Tibial nerve (tissue), 4 donors: ENCODE measurements at places on chromosomes 6 and 20.

DNA sequence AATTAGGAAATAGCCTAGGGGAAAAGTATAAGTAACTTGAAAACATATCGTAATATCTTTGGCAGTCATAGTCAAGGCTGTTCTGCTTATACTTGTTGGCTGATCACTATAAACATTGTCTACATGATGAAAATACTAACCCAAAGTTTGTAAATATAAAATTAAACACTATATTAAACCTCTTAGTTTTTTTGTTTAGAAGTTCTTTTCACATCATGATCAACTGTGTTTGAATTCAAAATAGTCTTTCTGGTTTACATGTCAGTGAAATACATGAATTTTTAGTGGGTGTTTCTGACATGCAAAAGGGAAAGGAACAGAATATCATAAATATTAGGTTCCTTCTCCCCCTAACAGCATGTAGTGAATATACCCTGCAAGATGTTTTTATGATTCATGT lies 43.5 kb downstream of the ADGRG6 start:
- no peak for DNase-seq

GRCh38 chr6:75109765-75110164 lies 96.1 kb downstream of the COL12A1 start:
- no peak for DNase-seq

- no peak for DNase-seq
Measured at GRCh38 chr6:145241721-145242120, 493.6 kb downstream of the EPM2A start.

DNA sequence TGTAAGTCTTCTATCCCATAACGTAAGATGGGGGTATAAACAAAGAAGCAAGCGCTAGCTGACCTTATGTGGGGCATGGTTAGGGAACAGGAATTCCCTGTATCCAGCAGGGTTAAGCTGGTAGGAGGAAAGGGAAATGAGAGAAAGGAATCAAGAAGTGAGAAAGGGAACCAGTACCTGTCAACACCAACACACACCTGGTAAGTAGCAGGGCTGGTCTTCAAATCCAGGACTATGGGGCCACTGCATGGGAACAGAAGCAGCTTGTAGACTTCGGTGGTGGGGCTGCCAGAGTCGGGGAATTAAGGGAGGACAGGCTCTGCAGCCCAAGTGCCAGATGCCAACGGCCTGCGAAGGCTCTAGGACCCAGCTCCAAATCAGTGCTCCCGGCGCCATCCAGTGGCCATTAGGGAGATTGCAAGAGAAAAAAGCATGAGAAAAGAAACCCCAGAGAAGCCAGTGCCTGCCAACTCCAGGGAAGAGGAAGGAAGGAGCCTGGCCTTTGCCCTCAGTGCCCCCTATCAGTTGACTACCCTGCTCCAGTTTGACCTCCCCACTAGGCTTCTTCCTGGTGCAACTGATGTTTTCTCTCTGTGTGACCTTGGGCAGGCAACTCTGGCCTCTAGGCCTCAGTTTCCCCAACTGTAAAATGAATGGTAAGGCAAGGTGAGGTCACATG lies 15.8 kb upstream of the RBPJL start:
- peak; percentile 86 for DNase-seq

- DNase-seq, result no peak
Measured at GRCh38 chr6:143271024-143271423, 179.5 kb downstream of the ADAT2 start.

DNA sequence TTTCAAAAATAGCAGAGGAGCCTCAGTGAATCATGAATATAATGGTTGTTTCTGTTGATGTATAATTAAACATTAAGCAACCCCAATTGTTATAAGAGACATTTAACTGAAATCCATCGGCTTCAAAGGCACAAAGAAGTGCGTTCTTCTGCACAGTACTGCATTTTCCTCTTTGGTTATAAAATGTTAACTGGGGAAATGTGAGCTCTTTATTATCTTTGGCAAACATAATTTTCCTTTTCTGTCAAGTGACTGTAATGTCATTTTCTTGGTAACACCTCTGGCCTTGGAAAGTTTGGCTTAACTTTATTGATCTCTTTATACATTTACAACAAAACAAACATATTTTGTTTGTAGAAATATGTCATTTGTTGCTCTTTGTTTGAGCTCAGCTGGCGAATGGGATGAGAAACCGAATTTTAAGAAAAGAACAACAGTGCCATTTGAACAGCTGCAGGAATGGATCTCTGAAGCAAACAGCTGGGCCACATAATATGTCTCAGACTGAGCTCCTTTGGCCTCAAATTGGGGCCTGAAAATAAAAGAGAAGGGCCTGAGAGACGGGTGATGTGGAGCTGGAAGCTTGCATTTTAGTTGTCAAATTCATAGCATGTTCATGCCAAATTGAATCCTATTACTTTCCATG lies 427.0 kb upstream of the SPTLC3 start:
- DNase-seq, result no peak

DNA sequence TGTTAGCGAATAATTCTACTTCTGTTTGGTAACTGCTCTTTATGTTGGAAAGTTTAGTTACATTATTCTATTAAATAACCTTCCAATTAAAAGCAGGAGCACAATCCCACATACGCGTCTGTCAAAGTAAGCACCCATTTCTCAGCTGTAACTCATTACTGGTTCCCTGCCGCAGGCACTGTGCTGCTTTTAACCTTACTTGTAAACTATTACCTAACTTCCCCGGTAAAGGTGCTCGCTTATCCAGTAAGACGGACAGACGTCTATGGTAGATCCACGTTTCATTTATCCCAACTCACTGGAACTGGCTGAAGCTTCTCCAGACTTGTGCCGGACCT lies 529 bp upstream of the ENPP4 start:
- no peak for DNase-seq

DNA sequence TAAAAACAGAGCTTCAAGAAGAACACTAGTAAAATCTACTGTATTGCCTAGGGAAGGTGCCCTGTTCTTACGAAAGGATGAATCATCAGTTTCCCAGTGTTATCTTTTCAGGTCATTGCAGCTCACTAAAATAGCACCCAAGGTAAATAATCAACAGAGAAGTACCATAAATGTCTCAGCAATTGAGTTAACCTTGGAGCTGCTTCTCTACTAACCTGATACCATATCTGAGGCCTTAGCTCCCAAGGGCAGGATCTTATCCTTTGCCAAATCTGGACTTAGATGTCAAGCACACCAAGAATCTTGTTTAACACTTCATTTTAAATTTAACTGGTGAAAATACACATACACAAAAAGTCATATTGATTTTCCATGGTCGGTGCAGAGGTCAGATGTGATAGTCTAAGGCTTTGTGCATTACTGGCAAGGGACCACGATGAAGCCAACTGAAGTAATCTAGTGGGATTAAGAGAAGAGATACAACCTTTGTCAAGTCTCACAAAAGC lies 81.5 kb downstream of the EDN1 start:
- DNase-seq, result no peak

DNA sequence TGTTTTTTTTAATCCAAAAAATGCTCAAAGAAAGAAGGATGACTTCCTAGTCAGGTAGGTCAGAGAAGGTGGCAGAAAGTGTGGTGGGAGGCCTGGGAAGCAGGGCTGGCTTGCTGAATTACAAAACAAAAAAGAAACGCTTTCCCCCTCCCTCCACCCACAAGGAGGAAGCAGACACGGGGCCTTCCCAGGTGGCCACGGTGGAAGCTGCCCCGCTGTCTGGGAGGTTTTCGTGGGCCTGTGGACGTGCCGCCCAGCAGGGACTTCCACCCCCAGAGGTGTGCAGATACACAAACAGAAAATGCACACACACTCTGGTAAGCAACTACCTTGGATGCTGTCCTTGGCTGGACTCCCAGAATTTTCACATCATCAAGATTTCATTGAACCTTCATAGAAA lies 198.2 kb upstream of the CDH4 start:
- no peak for DNase-seq

- DNase-seq, result no peak
Measured at GRCh38 chr6:162154001-162154400, 573.6 kb downstream of the PRKN start.

- DNase-seq, result no peak
Measured at GRCh38 chr6:1622851-1623768, 13.4 kb downstream of the FOXC1 start.

DNA sequence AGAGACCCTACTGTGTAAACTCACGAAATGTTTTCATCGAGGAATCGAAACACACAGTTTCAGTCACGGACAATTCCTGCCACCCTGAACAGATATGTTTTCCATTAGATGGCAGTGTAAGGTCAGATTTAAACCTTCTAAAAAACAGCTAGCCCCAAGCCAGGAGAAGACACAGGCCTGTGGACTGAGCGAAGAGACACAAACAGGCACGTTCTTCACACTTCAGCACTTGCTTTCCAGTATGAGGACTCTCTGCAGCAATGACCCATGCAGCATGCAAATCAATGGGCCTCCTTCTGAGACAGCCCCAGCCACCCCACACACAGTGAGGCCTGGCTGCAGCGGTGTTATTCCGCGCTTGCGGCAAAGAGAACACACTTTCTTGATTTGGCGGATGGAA lies 31.9 kb downstream of the HUS1B start:
- DNase-seq, result no peak

DNA sequence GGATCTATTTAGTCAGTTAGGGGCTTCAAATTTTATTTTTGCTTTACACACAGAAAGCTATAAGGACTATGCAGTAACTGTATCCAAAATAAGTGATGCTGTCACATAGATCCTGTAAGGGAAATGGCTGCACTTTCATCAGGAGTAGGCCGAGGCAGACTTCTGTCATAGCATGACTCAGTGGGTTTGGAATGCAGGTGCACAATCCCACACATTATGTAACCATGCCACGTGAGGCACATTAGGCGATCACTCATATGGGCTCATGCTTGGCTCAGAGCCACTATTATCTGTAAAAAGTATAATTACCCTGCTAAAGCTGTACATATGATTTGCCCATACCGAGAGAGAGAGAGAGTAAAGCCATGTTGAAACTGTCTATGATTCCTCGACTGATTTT lies 1189.4 kb upstream of the EYS start:
- DNase-seq, result no peak

DNA sequence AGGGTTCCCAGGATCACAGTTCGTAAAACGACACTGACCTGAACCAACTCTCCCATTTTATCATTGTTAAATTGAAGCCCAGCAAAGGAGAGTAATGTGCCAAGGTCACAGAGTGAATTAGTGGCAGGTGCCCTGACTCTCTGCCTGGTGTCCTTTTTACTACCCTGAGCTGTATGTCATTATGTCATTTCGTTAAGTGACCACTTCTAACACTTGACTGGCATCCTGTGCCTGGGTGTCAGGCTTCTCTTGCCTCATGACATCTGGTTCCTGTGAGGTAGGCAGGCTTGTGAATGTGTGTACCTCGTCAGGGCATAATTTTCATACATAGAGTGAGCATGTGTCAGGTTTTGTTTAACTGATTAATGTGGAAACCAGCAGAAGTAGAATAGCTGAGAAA lies 48.6 kb downstream of the RALY start:
- DNase-seq, result no peak

DNA sequence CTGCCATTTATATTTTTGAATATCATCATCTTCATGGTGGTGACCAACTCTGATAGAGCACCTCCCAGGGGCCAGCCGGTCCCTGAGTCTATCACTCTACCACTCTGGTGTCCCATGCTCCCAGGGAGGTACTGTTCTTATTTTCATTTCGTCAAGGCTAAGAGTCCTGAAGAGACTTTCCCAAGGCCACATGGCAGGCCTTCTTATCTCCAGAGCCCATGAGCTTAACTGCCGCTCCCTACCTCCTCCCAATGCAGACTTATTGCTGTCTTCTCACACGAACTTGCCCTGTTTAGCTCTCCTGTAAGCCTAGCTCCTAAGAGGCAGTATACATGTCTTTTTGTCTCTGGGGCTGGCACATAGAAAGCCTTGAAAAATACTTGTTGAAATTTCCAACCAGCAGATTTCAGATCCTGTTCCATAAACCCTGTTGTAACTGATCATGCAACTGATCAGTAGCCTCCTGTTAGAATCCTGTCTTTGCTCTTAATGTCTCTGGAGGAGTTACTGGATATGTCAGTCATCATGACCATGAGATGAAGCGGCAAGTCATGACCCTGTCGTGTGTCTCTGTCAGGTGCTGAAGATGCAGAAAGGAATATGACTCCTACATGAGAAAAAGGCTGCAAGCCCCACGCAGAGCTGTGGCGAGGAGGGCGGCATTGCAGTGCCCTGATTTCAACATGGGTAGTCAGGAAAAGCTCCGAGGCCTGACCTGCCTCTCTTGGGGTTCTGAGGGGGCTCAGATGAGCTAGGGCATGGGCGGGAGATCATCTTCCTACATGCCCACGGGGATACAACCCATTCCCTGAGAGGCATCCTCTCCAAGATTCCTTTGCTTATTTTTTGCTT lies 60.0 kb downstream of the TTI1 start:
- no peak for DNase-seq

- no peak for DNase-seq
Measured at GRCh38 chr6:128525406-128525805, 5.0 kb upstream of the PTPRK start.

- peak; percentile 36 for DNase-seq
Measured at GRCh38 chr6:27791182-27791943, 120.8 kb downstream of the OR2B2 start.

DNA sequence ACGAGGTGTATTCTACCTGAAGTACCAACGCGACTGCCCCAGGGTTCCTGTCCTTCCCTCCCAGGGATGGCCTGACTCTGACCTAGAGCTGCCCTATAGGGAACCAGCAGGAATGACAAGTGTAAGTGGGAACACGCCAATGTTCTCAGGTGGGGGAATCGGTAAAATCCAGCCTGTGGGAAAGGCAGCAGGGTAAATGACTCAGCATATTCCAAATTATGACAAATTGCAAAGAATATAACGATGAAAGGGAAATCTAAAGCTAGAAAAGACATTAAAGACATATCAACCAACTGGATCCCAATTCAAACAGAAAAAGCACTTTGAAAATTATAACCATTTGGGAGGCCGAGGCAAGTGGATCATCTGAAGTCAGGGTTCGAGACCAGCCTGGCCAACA lies 41.8 kb downstream of the KIF16B start:
- DNase-seq, result no peak

DNA sequence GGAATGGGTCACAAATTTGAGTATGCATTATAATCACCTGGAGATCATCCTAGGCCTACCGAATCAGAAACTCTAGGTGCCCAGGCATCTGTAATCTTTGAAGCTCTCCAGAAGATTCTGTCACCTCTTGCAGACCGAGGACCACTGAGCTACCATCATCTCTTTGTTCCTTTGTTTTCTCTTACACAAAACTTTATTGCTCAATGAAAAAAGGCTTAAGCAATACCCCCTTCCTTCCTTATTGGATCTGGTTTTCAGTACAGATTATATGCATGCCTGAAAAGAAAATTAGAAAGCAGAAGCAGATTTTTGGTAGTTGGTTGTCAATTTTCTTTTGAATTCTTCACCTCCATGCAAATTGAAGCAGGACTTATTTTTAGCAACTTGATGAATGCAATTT lies 31.3 kb downstream of the STX11 start:
- no peak for DNase-seq
